ENCODE measurements at places on chromosomes 3 and 15.
A peak's percentile ranks its signal among the peaks of the same experiment; 100 is the strongest.

DNA sequence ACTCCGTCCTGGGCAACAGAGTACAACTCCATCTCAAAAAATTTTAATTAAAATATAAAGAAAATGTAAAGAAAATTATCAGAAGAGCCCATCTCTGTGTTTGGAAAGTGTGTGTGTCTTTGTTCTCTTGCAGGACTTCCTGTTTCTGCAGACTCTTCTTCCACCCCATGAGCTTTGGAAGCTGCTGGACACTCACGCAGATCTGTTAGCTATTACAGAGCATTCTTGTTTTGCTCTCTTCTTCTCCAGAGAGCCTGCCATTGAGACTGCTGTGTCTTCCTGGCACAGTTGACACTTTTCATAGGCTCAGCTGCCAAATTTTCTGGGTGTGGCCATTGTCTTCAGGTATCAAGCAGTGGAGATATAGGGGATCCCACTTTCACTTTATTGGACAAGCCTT lies 6.0 kb upstream of the CCR8 start:
- no peak for DNase-seq

- DNase-seq = peak; percentile 86
These were observed at the start of gene MFGE8 for GRCh38 chr15:88913017-88913849. MFGE8 (minus strand) TSS chr15:88913379; CDS start chr15:88913319, 60 bp downstream.

GRCh38 chr3:8622873-8623691 lies 21.5 kb downstream of the SSUH2 start:
- peak; percentile 56 for DNase-seq

DNA sequence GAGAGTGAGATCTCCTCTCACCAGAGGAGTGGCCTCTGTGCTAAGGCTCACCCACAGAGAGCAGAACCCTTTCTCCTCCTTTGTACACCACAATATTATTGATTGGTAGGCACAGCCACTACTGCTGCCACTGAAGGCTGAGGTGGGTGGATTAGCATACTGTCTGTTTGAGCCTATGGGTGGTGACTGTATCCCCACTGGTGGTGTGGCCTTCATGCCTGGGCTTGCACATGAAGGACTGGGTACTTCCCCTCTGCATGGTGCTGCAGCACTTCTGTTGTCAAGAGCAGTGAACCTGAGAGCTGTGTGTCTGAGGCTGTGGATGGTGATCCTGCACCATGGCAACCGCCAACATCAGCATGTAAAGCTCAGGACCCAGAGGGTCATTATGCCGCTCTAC lies 35.7 kb upstream of the NECTIN3 start:
- DNase-seq = no peak

DNA sequence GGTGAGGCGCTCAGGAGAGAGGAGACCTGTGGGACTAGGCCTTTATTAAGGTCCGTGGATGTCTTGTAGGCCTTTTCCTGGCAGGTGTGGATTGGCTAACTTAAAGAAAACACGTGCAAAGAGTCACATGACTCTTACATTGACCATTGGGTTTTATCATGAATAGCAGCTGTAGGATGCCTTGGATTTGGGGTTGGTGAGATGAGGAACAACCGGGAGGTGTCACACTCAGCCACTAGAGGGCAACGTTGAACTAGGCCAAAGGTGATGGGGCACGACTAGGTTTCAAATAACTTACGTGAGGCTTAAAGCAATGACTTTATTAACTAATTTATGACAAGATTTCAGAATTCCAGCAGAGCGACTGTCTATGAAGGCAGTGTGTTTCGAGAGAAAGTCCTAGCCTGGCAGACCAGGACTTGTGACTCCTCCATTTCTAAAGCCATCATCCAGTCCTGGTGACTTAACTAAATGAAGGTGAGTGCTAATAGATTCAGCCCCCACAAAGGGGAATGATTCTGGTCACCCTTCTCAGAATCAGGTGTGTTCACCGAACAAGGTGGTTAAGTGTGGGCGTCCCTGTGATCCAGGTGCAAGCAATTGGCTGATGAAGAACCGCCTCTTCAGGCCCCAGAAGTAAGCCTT lies 345.6 kb downstream of the MCTP2 start:
- DNase-seq = peak; percentile 48

DNA sequence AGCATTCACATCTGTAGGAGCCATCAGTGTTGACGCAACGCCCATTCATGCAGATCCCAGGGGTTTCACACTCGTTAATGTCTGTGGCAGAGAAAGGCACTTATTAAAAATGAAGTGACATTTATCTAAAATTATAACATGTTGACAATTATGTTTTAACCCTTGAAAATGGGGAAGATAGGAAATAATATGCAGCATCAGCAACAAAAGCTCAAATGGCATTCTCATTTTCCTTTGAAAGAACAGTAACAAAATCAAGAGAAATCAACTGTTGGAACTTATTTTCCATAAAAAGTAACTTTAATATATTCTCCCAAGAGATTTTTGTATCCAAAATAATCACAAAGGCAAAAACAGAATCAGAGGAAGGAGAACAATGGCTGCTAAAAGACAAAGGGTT lies 140.4 kb downstream of the FBN1 start:
- no peak for DNase-seq

DNA sequence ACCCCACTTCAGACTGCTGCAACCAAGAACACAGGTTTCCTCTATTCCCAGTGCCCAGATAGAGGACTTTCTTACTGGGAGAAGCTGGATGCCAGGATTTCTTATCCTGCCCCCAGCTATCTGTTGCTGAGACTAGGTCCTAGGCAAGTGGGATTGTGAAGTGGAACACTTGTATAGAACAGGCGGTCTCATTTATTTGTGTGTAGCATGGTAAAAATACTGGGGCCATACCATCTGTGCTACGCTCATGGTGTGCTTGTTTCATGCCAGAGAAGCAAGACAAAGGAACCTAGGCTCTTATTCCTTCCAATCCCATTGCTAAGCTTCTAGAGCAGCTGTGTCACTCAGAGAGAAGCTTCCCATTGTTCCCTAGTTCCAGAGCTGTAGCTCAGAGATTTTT lies 191.5 kb upstream of the EPHA6 start:
- DNase-seq = no peak

DNA sequence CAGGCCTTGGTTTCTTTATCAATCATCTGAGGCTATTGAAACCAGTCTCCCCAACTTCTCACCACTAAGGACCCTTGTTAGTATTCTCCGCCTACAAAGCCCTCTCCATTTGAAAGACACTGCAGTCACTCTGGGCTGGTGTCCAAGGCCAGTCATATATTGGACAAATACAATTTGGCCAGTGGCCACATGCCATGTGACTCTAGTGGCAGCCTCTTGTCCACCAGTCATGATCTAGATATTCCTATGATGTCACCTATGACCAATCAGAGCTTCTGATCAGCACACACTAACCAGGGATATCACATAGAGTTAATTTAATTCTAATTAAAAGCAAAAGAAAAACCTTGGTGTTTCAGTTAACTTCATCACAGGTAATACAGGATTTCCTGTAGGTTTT lies 68.2 kb downstream of the RAB11A start:
- no peak for DNase-seq

GRCh38 chr15:71256934-71257664 lies 141.8 kb downstream of the THSD4 start:
- DNase-seq = no peak

DNA sequence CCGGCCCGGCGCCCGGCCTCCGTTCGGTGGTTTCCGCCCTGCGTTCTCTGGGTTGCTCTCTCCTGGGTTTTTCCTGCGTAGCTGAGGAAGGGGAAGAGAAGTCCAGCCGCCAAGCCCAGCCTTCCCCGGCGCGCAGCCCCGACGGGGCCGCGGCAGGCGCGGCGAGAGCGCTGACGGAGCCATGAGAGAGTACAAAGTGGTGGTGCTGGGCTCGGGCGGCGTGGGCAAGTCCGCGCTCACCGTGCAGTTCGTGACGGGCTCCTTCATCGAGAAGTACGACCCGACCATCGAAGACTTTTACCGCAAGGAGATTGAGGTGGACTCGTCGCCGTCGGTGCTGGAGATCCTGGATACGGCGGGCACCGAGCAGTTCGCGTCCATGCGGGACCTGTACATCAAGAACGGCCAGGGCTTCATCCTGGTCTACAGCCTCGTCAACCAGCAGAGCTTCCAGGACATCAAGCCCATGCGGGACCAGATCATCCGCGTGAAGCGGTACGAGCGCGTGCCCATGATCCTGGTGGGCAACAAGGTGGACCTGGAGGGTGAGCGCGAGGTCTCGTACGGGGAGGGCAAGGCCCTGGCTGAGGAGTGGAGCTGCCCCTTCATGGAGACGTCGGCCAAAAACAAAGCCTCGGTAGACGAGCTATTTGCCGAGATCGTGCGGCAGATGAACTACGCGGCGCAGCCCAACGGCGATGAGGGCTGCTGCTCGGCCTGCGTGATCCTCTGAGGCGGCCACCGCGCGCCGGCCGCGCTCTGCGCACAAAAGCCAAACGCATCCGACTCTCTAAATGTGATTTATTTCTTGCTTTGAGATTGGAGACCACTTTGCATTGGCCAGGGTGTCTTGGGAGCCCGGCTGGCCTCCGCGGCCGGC lies 727 bp downstream of the RAP2B start:
- DNase-seq = peak; percentile 50
